ENCODE measurements at places on chromosomes 13 and 19. TPM values are rescaled to one million over a fixed set of nuclear protein-coding genes. Genes with fewer than 3 reads are reported as not detected.

- no peaks in the 10 kb centered on the region for H3K27me3 ChIP-seq
- no peak overlapping the region for H3K4me3 ChIP-seq
- no peak overlapping the region for H3K27ac ChIP-seq
- no peaks in the 10 kb centered on the region for H3K4me1 ChIP-seq
These were observed 731.7 kb upstream of the MIR17HG start for GRCh38 chr13:90615767-90616166.

GRCh38 chr19:2604747-2605329 lies 97.7 kb downstream of the GNG7 start:
- H3K4me3 ChIP-seq: no peak overlapping the region
- no peak for DNase-seq
- H3K36me3 ChIP-seq: no peaks in the 10 kb centered on the region
- H3K4me1 ChIP-seq: peaks cover 7% of the 10 kb centered on the region
- H3K27me3 ChIP-seq: no peaks in the 10 kb centered on the region

GRCh38 chr19:41849067-41849466 lies 4.2 kb downstream of the DMRTC2 start:
- H3K36me3 ChIP-seq: no peaks in the 10 kb centered on the region
- no peak overlapping the region for H3K4me3 ChIP-seq
- H3K4me1 ChIP-seq: no peaks in the 10 kb centered on the region
- no peak for DNase-seq

GRCh38 chr19:41156207-41156606 lies 36.8 kb upstream of the CYP2S1 start:
- no peak overlapping the region for H3K27ac ChIP-seq
- no peak for DNase-seq
- no peak overlapping the region for H3K4me3 ChIP-seq
- H3K27me3 ChIP-seq: peaks cover 34% of the 10 kb centered on the region
- no peaks in the 10 kb centered on the region for H3K4me1 ChIP-seq

FREM2 gene
- not detected for polyA plus RNA-seq
